Activated CD4-positive, alpha-beta T cell treated with anti-CD3 and anti-CD28 coated beads for 36 hours (primary cell): ENCODE measurements at places on chromosomes 11 and 22. TPM values are rescaled to one million over a fixed set of nuclear protein-coding genes. Genes with fewer than 3 reads are reported as not detected.
A peak's percentile ranks its signal among the peaks of the same experiment; 100 is the strongest.

DNA sequence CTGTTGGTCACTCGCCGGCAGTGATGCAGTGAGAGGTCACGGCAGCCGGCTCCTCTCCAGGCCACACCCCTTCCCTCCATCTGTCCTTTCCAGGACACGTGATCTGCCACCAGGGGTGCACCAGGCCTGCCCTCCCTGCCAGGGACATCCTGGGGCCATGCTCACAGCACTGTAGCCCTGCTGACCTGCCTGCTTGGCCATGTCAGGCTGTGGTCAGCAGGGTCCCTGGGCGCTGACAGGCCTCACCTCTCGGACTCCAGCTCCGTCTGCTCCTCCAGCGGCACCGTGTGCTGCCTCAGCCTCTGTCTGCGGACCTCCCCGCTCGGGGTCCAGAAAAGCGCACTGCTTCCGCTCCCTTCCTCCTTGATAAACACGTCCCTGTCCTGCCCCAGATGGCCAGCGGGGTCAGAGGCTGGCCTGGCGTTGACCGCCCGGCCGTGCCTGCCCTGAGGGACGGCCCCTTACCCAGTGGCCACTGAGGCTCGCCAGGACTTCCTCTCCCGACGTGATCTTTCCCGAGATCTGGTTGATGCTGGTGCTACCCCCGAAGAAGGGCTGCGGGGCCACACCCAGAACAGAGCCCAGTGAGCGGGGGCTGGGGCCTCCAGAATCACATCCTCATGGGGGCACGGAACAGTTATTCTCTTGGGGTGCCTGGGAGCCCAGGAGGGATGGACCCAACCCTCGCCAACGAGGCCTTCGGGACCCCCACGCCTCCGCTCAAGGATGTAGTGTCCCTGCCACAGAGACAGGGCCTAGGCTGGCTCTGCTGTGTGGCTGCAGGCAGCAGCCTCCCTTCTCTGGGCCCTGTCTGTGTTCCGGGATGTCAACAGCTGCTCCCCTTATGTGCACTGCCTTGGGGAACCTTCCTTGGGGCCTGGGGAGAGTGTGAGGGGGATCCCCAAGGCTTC is 36.3 kb upstream of the CARS1 start:
- H3K36me3 ChIP-seq: no peaks in the 10 kb centered on the region
- no peak overlapping the region for H3K4me3 ChIP-seq
- no peaks in the 10 kb centered on the region for H3K4me1 ChIP-seq
- H3K27me3 ChIP-seq: no peaks in the 10 kb centered on the region

- peaks cover 19% of the 10 kb centered on the region for H3K27me3 ChIP-seq
- H3K27ac ChIP-seq: no peak overlapping the region
- H3K4me3 ChIP-seq: no peak overlapping the region
- no peak for DNase-seq
- H3K36me3 ChIP-seq: no peaks in the 10 kb centered on the region
- peaks cover 10% of the 10 kb centered on the region for H3K4me1 ChIP-seq
These were observed 24.8 kb upstream of the POU2AF2 start for GRCh38 chr11:111220721-111221120.

GRCh38 chr11:127182586-127183203 is 182.1 kb upstream of the KIRREL3 start:
- H3K4me1 ChIP-seq: no peaks in the 10 kb centered on the region
- no peak for DNase-seq
- no peaks in the 10 kb centered on the region for H3K36me3 ChIP-seq
- H3K4me3 ChIP-seq: no peak overlapping the region

DNA sequence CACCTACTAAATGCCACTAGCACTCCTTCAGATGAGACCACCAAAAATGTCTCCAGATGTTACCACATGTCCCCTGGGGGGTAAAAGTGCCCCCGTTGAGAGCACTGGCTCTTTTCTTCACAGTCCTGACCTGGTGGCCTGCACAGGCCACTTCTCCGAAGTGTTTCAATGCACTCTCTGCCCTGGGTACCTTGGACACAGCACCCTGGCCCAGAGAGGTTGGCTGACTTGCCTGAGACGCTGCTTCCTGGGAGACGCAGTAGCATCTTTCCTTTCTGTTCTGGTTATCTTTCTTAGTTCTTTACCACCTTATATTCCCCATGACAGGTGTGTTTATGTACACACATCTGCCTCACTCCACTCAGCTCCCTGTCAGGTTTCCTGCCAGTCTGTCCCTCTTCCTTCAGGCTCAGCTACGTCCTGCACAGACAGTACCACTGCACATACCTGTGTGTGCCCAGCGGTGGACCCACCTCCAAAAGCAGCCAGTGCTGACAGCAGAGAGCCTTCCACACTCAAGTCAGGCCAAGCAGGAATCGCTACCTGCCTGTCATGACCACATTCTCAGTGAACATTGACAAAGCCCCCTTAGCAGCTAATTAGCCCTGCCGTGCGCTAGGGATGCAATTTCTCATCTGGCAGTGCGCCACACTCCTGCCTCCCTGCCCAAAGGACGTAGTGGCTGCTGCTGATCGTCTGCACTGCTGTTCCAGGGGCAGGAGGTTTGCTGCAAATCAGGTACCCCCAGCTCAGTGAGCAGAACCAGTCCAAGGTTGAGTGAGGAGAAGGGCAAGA is 39.0 kb downstream of the FAM83F start:
- no peak overlapping the region for H3K27ac ChIP-seq
- no peaks in the 10 kb centered on the region for H3K36me3 ChIP-seq
- H3K4me1 ChIP-seq: no peaks in the 10 kb centered on the region
- no peak for DNase-seq

GRCh38 chr11:62266558-62266957 is 3.4 kb upstream of the SCGB2A2 start:
- H3K36me3 ChIP-seq: no peaks in the 10 kb centered on the region
- H3K27me3 ChIP-seq: peaks cover 20% of the 10 kb centered on the region
- peak overlapping the region; percentile 52 for H3K27ac ChIP-seq
- DNase-seq: peak; percentile 54
- H3K4me1 ChIP-seq: peaks cover 36% of the 10 kb centered on the region
- no peak overlapping the region for H3K4me3 ChIP-seq

DNA sequence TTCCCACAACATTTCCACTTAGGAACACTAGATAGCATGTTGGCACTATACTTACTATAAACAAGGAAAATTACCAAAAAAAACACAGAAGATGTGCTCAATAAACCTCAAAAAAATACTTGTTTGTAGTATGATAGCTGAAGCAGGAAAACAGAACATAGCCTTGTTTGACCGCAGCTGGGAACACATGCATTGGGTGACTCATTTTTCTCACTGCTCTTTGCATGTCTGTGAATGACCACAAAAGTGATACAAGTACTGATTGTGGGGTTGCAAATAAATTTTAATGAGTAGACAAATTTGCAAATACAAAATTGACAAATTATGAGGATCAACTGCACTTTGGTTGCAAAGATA is 22.8 kb upstream of the GUCY1A2 start:
- no peak overlapping the region for H3K4me3 ChIP-seq
- no peaks in the 10 kb centered on the region for H3K36me3 ChIP-seq
- no peak overlapping the region for H3K27ac ChIP-seq
- DNase-seq: no peak
- no peaks in the 10 kb centered on the region for H3K27me3 ChIP-seq

DNA sequence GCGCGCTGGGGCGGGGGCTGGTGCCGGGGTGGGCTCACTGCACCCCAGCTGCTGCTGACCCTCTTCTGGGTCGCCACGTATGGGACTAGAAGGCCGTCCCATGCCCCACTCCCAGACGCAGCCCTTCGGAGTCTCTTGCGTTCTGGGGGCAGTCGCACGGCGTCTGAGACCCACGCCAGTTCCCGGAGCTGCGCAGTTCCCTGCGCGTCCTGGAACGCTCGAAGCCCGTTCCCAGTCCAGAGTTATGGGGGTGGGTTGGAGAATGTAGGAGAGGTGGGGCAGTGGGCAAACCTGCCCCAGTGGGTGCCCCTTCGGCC is 375 bp downstream of the LAYN start:
- H3K27me3 ChIP-seq: peaks cover 53% of the 10 kb centered on the region
- H3K36me3 ChIP-seq: no peaks in the 10 kb centered on the region
- H3K4me1 ChIP-seq: peaks cover 27% of the 10 kb centered on the region
- no peak for DNase-seq

Gene MS4A12
- not detected for total RNA-seq

GRCh38 chr22:45262931-45263462 is 21.8 kb upstream of the UPK3A start:
- no peak overlapping the region for H3K4me3 ChIP-seq
- DNase-seq: no peak
- no peak overlapping the region for H3K27ac ChIP-seq

Gene ACR
- total RNA-seq: not detected
